ENCODE measurements at places on chromosomes 1 and 21.

DNA sequence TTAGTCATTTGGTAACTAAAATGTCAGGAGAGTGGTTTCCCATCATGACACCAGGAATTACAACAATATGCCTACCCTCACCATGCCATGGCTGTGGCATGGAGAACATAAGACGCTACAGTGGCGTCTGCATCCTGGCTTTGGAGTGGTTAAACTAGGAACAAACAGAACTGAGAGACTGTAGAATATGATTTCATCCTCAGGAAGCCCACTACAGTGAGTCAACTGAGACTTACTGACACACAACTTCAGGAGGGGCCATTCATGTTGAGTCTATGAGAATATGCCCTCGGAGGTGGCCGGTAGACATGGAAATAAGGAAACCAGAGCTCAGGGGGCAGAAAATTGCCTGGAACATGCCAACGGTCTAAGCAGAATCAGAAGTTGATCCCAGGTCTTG, 5.9 kb upstream of the BACE2 start:
- no peak for DNase-seq

- DNase-seq = no peak
Measured at GRCh38 chr1:204801211-204801610, 69.5 kb upstream of the NFASC start.

DNA sequence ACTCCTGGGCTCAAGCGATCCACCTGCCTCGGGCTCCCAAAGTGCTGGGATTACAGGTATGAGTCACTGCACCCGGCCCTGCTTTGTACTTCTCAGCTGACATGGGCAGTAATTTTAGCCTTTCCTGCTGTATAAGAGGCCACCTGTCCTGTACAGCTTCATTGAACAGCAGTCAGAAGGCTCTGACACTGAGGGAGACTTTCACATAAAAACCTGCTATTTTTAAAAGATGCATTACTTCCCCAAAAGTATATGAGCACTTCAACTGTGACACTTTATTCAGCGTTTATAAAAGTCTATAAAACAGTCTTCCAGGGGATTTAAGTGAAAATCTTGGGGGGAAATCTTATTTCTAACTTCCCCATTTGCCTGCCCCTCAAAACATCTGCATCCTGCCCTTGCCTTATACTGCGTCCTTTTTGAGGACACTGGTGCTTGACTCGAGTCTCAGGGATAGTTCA, 17.6 kb downstream of the RNU5D-1 start:
- DNase-seq = no peak

GRCh38 chr21:29640080-29640508, 299.7 kb downstream of the GRIK1 start:
- no peak for DNase-seq

GRCh38 chr21:27024971-27025370, 58.1 kb upstream of the ADAMTS5 start:
- DNase-seq = no peak

GRCh38 chr21:38349111-38349746, 92.4 kb downstream of the KCNJ15 start:
- no peak for DNase-seq

GRCh38 chr1:26409191-26409807, 1.3 kb upstream of the LIN28A start:
- DNase-seq = no peak

GRCh38 chr1:80896781-80897356, 903.9 kb upstream of the ADGRL2 start:
- DNase-seq = no peak

GRCh38 chr1:171032822-171033702, 57.6 kb upstream of the FMO3 start:
- no peak for DNase-seq

DNA sequence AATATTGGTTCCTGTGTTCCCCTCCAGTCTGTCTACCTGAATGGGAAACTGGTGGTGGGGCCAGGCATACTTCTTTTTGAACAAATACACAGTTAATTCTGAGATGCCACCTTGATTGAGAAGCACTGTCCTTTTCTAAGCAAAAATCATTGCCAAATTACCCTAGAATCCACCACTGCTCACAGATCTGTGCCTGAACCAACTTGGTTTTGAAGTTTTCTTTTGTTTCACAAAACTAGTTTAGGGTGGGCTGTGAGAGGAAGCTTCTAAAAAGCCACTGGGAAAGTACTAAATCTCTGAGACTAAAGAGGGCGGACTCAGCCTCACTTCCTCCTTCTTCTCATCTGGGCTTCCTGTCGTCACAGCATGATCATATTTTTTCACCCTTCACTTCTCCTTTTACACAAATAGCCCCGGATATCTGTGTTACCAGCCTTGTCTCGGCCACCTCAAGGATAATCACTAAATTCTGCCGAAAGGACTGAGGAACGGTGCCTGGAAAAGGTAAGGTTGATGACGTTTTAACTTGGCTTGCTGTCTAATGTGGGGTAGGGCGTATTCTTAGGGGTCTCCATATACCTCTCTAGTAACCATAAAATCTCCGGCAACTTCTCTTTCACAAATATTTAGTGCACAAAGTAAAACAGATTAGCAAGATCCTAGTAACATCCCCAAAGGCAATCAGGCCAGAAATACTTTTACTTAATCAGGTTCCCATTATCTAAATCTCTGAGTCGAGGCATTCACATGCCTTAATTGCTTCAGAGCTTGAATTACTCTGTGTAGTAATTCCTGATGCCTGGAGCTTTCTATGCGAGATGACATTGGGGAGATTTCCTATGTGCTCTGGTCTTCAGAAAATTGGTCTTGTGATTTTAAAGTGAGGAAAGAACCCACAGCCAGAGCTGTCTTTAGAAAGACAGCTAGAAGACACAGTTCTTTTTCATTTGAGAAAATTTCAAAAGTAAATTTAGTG, at the start of gene CD53:
TSS of gene CD53 (plus strand) at position 404 of the 976 bp plus-strand sequence. CDS start 18,261 bp downstream, outside the sequence.
- no peak for DNase-seq

- no peak for DNase-seq
Measured at GRCh38 chr1:209428241-209428921, 155.1 kb upstream of the CAMK1G start.

DNA sequence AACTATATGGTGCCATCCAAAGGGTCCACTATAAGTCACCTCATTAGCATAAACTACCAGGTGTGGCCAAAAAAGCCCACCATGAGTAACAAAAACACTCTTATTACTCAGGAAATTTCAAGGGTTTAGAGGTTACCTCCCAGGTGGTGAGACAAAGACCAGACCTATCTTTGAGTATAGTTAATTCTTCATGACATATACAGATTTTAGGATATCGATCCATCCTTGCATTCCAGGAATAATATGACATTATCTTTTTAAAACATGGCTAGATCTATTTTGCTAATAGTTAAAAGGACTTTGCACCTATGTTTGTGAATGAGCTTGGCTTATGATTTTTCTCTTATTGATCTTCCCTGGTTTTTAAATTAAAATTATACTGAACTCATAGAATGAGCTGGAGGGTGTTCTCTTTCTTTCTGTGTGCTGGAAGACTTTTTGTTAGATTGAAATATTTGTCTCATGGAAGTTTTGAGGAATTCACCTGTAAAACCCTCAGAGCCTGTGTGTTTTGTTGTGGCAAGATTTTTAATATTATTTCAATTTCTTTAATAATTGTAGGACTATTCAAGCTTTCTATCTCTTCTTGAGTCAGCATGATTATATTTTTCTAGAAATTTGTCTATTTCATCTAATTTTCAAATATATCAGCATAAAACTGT, 138.7 kb upstream of the SLC45A1 start:
- DNase-seq = no peak

DNA sequence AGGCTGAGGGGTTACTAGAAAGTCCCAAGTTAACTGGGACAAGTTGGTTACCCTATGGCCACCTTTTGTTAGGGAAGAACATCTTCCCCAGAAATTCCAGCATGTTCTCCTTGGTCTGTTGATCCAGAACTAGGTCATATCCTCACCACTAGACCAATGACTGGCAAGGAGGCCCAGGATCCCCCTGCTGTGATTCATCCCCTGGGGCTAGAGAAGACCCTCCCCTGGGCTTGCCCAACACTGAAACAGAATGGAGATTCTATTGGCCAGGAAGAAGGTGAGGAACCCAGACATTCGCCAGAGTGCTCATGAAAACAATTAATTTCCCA, 90.1 kb upstream of the SIM2 start:
- DNase-seq = no peak

DNA sequence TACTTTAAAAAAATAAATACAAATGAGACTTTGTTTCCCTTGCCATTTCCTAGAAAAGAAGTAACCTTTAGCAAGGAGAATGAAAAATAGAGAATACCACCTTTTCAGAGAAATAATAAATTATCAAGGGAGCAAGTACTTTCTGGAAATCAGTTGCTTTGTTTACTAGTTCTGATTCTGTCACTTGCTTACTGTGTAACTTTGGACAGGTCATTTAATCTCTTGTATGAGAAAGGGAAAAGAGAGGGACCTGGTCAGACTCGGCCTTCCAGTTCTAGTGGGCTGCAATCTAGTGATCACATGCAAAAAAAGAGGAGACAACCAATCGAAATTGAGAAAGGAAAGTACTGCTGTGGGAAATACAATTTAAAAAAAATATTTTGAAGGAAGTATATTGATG, 34.2 kb downstream of the KCTD3 start:
- no peak for DNase-seq

DNA sequence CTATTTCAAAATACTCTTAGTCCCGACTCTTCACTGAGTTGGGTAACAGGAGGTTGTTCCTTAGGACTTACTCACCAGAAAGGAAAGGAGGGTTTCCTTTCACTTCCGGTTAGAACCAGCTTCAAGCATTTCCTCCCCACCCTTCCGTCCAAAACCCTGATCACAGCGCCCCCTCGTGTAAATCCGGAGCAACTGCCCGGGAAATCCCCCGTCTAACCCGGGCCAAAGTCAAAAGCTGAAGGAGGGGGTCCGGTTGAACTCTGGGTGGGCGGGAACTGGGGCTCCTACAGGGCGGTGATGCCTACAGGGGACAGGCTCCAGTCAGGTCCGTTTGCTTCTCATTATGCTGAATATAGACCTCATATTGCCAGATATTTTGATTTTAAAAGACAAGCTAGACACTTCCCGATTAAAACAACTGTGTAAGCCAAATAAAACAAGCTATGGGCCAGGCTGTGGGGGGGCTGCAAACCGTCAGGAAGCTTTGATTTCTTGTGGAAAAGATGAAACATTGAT, 15.0 kb upstream of the MTARC2 start:
- DNase-seq = peak; percentile 87
